GM03348 (cell line): ENCODE measurements at places on chromosomes 1 and 21.

DNA sequence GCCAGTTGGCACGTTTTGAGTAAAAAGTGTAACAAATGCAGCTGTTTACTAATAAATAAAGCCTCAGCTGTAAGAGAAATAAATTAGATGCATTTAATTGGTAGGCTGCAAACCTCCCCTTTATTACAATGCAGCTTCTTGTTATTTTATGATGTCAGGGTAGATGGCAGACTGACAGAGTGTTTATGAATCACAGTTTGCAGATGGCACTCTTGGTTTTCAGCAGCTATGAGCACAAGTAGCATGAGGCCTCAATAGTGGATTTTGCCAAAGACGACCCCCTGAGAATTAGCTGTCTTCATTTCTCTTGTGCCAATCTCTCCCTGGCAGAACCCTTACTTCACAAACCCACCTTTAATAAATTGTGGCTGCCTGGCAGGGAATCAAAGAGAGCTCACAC, 161.2 kb upstream of the C1orf87 start:
- no peak for DNase-seq

GRCh38 chr1:18100491-18101063, 7.0 kb upstream of the IGSF21 start:
- peak; percentile 84 for DNase-seq

GRCh38 chr21:32562426-32562825, 22.9 kb downstream of the TCP10L start:
- peak; percentile 23 for DNase-seq

GRCh38 chr1:109306832-109307273, at the start of gene MYBPHL:
Gene MYBPHL (minus strand): TSS chr1:109307011. CDS start chr1:109306991, 20 bp downstream.
- DNase-seq, result no peak

DNA sequence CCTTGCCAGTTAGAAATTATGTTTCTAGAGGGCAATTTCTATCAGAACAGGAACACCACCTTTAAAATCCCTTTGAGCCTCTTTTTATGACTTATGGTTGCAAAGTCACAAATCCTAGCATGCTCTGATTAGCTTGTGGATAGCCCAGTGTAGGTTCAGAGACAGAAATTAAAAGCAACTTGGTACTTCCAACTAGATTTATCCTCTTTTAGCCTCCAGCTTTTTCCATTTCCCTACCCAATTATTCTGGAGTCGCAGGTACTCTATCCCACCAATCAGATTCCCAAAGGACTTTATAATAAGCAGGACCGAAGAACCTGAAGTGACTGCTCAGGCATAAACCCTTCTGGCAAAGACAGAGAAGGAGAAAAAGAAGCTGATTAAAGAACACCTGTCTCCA, 33.4 kb upstream of the LRRC53 start:
- no peak for DNase-seq

DNA sequence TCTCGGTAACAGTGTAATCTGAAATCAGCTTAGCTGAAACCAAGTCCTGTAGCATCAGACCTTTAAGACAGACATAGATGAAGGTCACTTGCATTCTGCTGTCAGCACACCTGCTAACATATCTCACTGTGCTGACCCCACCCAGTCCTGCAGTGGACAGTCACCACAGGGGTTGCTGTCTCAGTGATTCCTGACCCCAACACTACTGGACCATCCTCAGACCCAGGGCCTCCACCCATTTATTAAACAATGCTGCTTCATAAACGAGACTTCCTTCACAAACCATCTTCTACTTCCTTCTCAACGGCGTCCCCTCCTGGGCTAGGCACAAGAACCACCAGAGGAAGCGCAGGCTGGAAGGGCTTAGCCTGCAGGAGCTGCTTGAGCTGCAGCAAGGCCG, 17.8 kb upstream of the LSS start:
- no peak for DNase-seq

DNA sequence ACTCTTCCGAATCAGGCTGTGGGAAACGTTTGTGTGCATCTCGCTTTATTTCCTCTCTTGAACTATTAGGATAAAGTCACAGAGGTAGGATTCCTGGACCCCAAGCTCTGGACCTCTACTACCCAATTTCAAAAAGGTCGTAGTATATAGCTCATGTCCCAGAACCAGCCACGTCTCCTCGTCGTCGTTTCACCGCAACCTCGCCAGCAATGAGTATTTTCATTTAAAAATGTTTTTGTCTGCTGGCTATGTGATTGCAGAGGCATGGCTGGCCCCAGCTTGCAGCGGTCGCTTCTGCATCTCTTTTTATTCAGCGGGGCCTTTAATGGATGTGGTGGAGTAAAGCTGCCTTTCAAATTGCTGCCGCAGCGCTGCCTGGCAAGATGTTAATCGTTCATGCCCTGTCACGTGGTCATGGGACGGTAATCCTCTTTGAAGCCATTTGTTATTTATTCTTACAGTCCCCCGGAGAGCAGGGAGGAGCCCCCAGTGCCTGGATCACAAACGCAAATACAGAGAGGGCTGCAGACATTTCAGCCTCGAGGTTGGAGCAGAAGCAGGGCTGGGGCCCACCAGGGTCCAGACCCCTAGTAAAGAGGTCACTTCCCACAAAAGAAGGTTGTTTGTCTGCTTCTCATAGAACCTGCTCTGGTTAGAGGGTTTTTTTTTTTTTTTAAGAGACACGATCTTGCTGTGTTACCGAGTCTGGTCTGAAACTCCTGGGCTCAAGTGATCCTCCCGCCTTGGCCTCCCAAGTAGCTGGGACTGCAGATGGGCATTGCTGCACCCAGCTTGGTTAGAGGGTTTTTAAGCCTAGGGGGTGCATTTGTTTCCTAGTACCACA, 11.6 kb upstream of the NPHP4 start:
- DNase-seq, result no peak
